Muscle of back (tissue), 13 donors: ENCODE measurements at places on chromosomes 7 and 10.

- no peak for DNase-seq
Measured at GRCh38 chr10:79191951-79192676, 123.3 kb downstream of the ZMIZ1 start.

DNA sequence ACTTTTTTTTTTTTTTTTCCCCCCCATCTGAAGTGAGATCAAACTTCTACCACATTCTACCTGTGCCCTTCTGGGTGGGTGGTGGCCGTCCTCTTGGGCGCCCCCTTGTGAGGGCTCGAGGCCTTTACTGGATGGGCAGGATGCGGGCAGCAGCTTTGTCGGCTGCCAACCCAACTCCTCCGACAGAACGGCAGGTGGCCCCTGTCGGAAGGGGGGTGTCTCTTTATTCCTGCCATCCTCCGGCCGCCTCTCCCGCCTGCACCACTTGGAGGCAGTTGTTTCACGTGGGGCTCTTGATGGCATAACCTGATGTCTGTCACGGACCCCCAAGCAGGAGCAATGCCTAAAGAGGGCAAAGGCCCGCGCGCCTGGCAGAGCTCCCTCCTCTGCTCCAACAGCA lies 31.0 kb downstream of the AMZ1 start:
- no peak for DNase-seq

DNA sequence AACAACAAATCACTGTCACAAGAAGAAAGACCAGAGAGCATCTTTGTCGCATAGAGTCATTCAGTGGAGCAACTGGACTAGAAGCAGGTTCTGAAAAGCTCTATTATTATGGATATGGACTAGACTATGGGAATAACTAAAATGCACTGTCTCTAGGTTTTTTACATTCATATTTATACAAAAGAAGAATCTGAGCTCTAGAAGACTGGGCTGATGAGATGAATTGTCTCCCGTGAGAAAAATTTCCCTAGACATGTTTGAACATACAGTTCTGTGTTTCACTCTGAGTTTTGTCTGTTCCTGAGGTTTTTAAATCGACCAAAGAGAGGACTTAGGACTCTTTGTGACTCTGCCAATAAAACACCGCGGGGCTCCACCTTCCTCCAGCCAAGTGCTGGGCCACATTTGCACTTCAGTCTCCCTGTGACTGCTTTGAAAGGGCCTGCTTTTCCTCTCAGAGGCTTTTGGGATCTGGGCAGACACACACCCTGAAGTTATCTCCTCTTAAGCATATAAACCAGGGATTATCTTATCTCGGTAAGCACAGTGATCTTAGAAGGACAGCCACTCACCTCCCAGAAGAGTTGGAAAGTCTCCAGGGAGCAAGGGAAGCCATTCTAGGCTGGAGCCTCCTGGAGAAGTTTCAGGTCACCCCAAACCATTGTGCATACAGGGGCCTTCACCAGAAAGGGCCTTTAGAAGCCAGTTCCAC lies 101.0 kb upstream of the JCAD start:
- DNase-seq: no peak

GRCh38 chr10:22437620-22438588 lies 92.6 kb downstream of the SPAG6 start:
- DNase-seq: no peak

- DNase-seq: no peak
Measured at GRCh38 chr7:131454498-131454897, 101.9 kb downstream of the PODXL start.

DNA sequence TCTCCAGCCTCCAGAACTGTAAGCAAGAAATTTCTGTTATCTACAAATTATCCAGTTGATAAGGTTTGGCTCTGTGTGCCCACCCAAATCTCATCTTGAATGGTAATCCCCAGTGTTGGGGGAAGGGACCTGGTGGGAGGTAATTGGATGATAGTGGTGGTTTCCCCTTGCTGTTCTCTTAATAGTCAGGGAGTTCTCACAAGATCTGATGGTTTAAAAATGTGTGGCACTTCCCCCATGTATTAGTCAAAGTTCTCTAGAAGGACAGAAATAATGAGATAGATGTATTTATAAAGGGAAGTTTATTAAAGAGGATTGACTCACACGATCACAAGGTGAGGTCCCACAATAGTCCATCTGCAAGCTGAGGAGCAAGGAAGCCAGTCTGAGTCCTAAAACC lies 56.2 kb upstream of the APBB1IP start:
- no peak for DNase-seq

DNA sequence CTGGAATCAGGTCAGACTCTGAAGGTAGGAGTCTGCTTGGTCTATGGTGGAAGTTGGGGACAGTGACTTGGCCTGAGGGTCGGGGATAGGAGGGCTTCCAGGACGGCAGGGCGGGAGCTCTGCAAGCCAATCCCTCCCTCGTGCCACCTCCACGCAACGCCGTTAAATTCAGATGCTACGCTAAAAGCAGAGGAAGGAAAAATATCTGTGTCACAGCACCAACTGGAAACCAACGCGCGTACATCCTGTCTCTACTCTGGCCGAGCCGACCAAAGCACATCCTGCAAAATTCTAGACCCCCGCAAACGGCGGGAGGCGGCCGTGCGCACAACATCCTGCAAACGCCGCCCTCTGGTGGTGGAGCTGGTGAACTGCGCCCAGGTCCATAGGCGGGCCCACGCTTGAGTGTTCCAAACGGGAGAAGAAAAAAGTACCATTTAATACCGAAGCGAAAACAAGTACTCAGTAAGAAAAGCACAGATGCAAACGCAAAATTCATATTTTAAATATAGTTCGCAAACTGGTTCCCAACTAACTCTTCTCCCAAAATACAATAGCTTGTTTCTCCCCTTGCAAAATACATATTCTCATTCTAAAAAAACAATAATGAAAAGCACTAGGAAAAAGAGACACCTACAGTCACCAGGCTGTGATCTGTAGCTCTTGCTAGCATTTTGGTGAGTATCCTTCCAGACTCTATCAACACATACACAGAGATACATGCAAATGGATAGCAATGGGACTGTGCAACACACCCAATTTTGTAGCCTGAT lies 45.7 kb upstream of the HSPA12A start:
- peak; percentile 90 for DNase-seq

GRCh38 chr10:78543031-78543748 lies 509.5 kb downstream of the RPS24 start:
- no peak for DNase-seq
